Hypothalamus (tissue), 51 donors: ENCODE measurements at places on chromosomes 1 and 21.
A peak's percentile ranks its signal among the peaks of the same experiment; 100 is the strongest.

DNA sequence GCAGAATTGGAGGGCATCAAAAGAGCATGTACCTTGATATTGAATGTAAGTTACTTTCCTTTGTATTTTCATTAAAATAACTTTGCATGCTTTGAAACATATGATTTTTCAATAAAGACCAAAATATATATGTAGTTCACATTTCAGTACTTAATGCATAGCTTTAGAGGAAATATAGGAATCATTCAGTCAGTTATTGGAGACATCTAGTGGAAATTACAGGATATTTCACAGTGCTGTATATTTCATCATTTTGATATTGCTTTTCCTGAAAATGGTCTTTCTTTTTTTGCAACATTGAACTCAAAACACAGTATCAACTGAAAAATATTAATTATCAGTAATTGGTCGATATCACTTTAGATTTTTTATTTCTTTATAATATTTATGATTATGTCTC lies 375.8 kb downstream of the NCAM2 start:
- DNase-seq = no peak

DNA sequence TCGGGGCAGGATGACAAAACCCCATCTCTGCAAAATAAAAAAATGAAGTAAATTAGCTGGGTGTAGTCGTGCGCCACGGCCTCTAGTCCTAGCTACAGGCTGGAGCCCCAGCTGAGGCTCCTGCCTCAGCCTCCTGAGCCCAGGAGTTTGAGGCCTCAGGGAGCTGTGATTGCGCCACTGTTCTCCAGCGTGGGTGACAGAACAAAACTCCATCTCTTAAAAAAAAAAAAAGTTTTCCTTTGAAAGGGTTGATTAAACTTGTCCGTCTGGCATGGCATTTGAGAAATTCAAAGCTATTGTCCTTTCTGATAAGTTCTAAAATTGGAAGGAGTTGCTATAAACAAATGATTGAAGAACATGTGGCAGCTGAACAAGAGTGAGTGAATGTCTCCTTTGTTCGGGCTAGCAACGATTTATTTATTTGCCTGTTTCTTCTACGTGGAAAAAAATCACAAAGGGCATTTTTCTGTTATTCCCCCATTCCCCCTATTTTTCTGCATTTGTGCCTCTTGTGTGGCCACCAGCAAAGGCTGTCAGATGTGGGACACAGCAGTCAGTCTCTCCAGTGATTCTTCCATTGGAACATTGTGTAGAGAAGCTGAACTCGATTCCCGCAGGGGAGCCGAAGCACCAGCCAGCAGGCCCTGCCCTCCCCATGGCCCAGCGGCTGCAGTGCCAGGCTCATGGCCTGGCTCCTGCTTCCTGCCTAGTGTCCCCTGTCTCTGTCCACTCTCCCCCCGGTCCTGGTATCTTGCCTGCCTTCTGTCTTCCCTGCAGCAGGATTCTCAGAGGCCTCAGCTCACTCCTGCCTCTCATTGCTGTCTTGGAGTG lies 21.5 kb upstream of the PWP2 start:
- DNase-seq = peak; percentile 68

DNA sequence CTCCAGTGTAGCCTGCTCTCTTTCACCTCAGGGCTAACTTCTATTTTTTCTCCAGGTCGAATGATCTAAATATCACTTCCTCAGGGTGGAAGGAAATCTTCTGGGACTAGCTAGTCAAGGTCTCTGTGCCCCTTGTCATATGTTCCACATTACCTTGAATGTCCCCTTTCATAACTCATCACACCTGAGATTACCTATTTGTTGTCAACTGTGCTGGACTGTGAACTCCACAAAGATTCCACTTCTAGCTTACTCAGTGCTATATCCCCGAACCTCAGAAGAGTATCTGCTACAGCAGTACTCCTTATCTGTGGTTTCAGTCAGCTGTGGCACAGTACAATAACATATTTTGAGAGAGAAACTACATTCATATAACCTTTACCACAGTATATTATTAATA lies 14.6 kb upstream of the SYNJ1 start:
- DNase-seq = no peak

DNA sequence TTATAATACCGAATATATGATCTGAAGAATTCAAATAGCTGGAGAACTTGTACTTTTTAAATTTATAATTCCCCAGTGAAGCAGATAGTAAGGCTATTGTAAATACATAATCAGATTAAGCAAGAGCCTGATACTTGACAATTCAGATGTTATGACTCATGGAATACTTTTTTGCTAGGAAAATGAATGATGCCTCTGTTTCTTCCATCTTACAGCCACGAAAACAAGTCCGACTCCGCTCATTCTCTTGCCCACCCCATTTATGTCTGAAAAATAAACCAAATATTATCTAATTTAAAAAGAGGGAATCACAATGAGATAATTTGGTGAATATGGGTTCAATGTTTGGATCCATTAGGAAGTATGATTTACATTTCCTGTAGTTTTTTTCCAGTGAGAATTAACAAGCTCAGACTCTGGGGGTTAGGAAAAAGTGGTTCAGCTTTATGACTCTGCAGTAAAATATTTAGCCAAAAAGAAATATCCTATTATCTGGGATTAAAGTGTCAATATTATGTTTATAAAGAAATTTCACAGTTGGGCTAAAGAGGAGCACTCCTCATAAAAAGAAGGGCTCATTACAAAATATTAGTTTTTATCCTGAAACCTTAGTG lies 50.4 kb upstream of the DAB1 start:
- no peak for DNase-seq

GRCh38 chr1:218284377-218284916 lies 646 bp upstream of the RRP15 start:
- DNase-seq = no peak

GRCh38 chr1:166819974-166820373 lies 19.3 kb upstream of the POGK start:
- no peak for DNase-seq

- no peak for DNase-seq
Measured at GRCh38 chr21:45910548-45911221, 70.9 kb upstream of the COL6A1 start.

DNA sequence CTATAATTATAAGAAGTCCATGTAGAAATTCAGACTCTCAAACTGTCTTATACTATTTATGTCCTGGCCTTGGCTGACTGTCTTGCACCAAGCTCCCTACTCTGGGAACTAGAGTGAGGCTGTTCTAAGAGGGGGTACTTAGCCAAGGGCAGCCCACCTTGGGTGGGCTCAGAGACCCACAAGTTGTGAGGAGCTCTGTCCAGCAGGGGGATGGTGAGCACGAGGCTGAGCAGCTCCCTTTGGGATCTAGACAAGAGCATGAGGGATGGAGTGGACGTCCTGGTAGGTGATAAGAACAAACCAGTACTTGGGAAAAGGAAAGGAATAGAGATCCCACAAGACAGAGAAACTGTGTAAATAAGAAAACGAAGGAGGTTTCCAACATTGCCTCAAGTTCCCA lies 127.1 kb upstream of the SLC44A3 start:
- no peak for DNase-seq

GRCh38 chr1:22137004-22137720 lies 5.7 kb downstream of the WNT4 start:
- DNase-seq = no peak

DNA sequence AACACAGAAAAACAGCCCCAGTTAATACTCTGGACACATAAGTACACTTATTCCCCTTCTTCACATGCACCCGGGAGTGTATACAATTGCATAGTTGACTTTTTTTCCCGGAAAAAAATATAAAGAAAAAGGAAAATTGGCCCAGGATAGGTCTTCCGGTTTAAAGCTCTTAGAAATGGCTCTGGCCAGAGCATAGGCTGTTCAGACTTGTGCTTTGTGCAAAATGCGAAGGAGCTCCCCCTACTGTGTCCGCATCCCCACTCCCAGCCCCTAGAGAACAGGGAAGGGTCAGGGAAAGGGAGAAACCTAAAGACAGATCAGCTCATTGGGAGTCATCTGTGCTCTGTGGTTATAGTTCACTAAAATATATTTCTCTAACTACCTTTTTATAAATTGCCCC lies 5.5 kb upstream of the MTMR11 start:
- no peak for DNase-seq

DNA sequence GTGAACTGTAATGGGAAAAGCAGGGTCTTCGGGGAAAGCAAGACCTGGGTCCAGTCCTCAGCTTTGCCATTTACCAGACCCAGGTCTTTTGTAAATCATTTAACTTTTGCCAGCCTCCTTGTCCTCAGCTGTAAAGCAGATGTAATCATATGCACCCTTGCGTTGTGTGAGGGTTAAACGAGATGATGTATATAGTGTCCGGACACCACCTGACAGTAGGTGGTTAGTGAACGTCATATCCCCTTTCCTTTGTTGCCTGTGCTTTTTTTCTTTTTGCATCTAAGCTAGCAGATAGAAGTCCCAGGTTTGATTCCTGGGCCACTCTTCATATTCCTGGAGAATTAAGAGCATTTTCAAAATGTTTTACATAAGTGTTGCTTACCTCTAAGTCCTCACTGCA lies 28.5 kb downstream of the IL12RB2 start:
- no peak for DNase-seq

DNA sequence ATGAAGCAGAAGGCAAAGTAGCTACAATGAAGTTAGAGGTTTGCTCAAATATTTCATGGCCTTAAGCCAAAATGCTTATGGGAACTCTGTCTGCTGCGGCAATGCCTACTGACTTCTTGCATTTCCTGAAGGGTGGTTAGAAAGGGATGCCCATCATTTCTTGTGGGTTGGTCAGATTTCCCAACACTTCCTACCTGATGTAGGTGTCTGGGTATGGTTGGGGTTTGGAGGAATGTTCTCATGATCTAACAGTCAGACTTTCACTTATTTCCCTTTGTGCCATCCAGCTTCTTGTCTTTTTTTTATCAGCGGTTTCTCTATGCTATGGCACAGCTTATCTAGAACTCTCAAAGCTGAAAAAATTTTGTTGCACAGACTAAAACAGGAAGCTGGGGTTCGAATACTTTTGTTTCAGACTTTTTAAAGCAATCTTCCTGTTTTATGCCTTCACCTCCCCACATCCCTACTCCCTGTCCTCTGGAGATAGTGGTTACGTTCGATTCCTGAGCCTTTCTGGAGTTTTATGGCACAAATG lies 307.7 kb downstream of the USP25 start:
- DNase-seq = no peak

GRCh38 chr1:162846256-162847212 lies 14.4 kb downstream of the CCDC190 start:
- DNase-seq = no peak

DNA sequence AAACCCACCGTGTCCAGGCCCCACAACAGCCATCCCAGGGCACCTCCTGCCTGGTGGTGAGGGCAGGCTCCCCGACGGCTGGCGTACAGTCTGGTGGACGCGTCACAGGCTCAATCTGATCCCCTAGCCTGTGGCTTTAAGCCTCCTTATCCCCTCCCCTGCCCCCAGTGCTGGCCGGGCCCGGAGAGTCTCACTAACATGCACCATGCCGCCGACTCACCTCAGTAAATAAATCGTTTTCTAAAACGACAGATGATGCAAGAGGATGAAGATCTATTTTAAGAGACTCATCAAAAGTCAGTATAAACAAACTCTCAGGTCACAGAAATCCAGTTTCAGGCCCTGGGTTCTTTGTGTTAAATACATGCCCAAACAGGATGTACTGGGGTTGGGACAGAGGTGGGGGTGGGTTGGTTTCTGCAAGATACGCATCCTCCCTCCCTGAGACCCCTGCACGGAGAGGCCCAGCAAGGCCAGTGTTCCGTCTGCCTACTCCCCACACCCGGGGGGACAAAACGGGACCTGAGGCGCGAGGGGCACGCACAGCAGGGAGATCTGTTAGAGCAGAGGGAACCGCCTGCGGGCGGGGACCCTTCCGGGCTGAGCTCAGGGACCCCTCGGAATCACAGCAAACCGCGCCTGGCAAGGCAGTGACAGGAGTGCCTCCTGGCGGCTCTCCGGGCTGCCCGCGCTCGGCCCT lies 3.1 kb downstream of the PANK4 start:
- no peak for DNase-seq

DNA sequence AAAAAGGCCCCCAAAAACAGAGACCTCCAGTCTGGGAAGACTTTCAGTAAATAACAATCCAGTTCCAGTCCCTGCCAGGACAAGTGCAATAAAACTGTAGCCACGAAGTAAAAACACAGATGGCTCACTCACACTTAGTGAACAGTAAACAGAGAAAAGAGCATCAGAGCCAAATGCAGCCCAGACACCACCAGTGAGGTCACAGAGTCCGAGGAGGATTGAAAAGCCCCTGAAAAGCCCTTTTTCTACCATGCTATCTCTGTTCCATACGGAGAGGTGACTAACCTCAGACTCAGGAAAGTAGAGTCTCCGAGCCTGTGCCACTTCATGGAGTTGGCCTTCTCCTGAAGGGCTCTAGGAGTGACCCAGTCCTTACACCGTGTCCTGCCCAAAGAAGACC lies 84.5 kb downstream of the COLGALT2 start:
- DNase-seq = no peak

DNA sequence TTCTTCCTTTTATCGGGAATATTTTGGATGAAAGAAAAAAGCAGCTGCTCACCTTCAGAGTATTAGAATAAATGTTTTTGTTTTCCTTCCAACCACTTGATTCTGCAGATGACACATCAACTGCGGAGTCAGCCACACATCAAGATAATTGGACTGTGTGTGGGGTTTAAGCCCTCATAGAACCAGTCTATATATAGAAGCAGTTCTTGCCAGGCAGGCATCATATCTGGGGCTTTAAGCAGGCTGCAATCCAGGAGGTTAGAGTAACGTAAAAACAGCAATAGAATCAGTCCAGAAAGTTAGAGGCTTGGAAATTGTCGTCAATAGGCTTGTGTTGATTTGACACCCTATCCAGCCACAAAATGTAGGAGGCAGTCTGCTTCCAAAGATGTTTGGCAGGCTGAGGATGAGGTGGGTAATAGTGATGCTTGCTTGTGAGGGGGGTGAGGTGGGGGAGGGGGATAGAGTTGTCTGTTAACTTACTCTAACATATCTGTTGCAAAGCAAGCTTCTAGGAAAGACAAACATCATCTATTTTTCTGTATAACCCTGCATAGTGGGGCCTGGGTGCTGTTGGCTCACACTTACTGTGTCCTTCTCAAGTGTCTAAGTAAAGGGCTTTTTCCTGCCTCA lies 64.8 kb downstream of the PEX14 start:
- no peak for DNase-seq

DNA sequence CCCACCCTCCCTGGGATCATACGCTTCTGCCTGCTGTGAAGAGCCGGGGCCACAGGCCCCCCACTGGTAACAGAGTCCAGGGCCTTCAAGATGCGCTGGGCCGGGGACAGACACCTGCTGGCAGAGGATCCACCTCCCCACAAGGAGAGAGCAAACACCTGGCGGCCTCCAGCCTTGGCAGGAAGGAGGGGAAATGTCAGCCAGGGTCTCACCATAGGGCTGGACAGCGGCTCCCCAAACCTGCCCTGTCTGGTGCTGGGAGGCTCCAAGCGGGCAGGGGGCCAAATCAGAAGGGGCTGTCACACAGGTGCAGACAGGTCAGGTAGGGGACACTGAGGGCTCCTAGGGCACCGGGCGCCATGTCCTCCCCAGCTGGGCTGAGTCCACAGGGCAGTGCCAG lies 58.9 kb downstream of the KCNAB2 start:
- DNase-seq = no peak

DNA sequence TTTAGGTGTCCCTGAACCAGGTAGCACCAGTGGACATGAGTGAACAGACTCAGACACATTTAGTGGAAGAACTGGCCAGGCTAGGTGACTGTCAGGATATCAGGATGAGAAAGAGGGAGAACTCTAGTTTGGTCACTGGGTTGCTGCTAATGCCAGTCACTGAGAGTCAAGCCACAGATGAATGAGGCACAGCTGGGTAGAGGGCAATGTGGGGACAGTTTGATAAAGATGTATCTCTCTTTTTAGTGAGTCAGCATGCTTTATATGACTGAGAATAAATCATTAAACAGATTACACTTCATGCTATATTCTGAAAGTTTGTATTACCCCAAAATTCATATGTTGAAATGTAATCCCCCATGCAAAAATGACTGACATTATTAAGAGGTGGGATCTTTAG lies 87.1 kb downstream of the SELENOF start:
- DNase-seq = no peak
